Activated CD8-positive, alpha-beta memory T cell treated with anti-CD3 and anti-CD28 coated beads for 1 hour (primary cell): ENCODE measurements at places on chromosomes 6 and 20.

GRCh38 chr6:11535801-11536230 lies 1.7 kb upstream of the TMEM170B start:
- DNase-seq = no peak

DNA sequence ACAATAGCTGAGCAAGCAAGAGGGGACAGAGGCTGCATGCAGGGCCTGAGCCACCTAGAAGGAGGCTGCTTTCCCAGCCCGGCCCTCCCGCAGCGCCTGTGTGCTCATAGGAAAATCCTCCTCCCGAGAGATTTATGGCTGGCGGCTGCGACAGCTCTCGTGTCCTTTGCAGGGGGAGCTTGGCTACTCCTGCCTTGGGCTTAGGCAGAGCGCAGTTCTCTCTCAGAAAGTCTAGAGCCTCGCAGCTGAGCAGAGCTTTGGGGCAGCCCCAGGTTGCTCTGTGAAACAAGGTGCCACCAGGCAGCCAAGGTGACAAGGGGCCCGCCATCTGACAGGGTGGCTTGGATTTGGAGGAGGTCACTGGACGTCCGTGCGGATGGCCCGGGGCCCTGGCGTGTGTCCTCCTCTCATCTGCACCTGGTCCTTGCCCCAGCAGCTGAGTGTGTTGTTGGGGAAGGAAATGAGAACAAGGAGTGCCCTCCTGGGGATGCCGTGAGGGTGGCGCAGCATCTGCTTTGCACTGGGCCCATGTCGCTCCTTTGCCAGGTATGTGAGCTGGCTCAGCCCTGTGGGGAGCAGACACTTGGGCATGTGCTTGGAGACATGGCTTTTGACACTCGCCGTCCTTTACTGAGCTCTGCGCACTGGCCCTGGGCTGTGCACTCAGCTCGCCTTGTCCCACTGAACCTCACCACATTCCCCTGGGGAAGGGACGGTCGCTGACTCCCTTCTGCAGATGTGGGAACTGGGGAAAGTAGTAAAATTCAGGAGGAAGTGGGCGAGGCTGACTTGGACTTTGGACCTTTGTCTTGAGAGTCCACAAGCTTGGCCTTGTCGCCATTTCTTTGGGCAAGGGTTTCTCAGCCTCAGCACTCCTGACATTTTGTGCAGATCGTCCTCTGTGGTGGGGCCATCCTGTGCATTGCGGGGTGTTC lies 41.9 kb downstream of the EDN3 start:
- DNase-seq = no peak

GRCh38 chr6:7914991-7915789 lies 4.6 kb upstream of the TXNDC5 start:
- no peak for DNase-seq

GRCh38 chr20:22686097-22686496 lies 101.7 kb upstream of the FOXA2 start:
- no peak for DNase-seq

- no peak for DNase-seq
Observed at GRCh38 chr6:68754681-68755213, 119.7 kb downstream of the ADGRB3 start.

- no peak for DNase-seq
Observed at GRCh38 chr6:27230758-27231111, 16.8 kb upstream of the PRSS16 start.

GRCh38 chr6:132797951-132798868 lies at the start of gene SLC18B1:
Gene SLC18B1 (minus strand): TSS chr6:132798637. CDS start chr6:132798456, 181 bp downstream.
- DNase-seq = no peak

- no peak for DNase-seq
Observed at GRCh38 chr6:139152892-139153271, 18.0 kb downstream of the HECA start.

GRCh38 chr6:12761376-12762115 lies 45.0 kb downstream of the PHACTR1 start:
- DNase-seq = no peak

- no peak for DNase-seq
Observed at GRCh38 chr6:146855889-146856288, 257.1 kb downstream of the ADGB start.

GRCh38 chr6:157599191-157599590 lies 218.2 kb downstream of the ZDHHC14 start:
- no peak for DNase-seq

DNA sequence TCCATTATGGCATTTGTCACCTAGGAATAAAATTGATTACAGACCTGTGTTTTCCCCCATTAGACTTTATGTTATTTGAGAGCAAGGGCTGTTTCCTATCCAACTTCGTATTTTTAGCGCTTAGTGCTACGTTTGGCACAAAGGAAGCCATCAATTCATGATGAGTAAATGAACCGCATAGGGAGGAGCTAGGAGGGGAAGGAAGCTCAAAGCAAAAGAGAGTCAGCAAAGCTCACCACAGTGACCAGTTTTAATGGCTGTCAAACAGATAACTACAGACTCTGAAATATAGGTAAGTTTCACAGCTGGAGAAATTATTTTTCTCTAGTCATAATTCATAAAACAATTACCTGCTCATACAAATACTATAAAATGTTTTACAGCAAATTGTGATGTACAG lies 6.9 kb upstream of the SAMD3 start:
- no peak for DNase-seq

DNA sequence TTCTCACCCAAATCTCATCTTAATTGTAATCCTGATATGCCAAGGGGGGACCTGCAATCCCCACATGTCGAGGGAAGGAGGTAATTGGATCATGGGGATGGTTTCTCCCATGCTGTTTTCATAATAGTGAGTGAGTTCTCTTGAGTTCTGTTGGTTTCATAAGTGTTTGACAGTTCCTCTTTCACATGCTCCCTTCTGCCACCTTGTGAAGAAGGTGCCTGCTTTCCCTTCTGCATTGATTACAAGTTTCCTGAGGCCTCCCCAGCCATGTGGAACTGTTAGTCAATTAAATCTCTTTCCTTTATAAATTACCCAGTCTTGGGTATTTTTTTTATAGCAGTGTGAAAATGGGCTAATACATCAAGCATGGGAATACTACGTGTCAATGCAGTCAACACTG lies 925.0 kb upstream of the MAN1A1 start:
- DNase-seq = no peak

GRCh38 chr6:80454197-80454596 lies 347.7 kb downstream of the BCKDHB start:
- no peak for DNase-seq

- no peak for DNase-seq
Observed at GRCh38 chr6:100065348-100065747, 71.3 kb upstream of the MCHR2 start.

DNA sequence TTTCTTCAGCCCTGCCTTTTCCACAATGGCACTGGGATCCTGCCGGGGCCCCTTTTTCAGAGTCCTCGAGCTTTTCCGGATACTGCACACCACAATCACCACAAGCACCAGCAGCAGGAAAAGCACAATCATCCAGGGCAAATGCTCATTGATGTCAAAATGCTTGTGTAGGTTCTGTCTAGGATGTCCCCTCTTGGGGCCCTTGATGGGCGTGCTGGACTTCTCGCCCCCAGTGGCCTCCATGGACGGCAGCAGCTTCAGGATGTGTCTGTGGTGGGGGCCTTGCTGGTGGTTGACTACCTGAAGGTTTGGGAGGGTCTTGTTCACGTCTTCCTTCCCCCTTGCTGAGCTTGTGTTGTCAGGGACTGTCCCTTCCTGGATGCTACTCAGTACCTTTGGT lies 25.7 kb downstream of the TNFRSF21 start:
- no peak for DNase-seq

DNA sequence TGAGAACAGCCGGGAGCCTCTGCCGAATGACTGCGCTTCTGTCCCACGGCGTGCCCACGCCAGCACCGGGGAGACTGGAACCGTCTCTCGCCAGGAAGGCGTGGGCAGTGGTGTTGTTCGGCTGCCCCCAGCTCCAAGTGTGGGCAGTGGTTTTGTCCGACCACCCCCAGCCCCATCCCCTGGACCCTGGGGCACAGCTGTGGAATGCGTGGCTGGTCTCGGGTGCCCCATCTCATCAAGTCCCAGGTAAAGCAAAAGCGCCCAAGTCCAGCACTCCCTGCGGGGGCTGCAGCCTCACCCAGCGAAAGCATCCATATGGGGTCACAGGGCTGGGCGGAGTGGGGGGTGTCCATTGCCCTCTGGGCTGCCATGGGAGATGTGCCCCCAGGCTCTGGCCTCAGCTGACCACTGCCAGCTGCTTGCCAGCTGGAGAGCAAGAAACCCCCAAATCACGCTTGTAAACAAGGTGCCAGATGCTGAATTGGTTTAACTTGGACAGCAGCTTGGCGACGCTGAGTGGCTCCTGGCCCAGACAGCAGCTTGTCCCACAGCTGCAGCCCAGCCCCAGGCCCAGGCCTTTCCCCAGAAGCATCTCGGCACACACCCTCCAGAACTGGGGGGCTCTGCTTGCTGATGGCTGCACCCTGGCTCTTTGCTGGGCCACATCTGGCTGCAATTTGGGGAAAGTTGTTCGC lies 4.5 kb downstream of the CABLES2 start:
- DNase-seq = no peak

DNA sequence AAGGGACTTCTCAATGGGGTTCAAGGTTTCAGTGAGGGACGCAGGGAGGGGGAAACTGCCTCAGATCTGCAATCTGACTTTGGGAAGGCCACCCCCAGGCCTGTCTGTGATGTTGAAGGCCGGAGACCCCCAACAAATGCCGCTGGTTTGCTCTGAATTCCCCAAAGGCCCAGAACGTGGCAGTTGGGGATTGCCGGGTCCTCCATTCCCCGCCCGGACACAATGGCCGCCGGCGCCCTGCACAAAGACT lies 326 bp upstream of the BCL2L1 start:
- no peak for DNase-seq

GRCh38 chr6:9834233-9834632 lies 580.6 kb downstream of the TFAP2A start:
- DNase-seq = no peak

- DNase-seq = no peak
Observed at GRCh38 chr6:45532721-45533210, 155.0 kb upstream of the SUPT3H start.

GRCh38 chr6:155106456-155107115 lies 111.5 kb downstream of the TIAM2 start:
- DNase-seq = no peak

DNA sequence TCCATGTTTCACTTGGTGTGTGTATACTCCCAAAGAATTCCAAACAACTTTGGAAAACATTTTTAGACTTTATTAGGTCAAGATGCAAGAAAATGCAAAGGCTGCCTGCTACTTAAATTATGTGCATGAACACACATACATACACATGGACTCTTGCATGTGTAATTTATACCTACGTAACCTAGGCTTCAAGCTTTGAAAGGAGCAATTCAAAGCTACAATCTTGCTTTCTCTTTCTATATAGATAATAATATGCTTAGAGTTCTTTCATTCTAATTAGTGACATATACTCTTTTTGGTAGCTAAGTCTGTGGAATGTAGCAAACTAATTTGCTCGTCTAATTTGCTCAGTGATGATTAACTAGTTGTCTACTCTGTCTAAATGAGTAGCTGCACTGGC lies 146.5 kb downstream of the EPHA7 start:
- DNase-seq = no peak

- no peak for DNase-seq
Observed at GRCh38 chr6:15129887-15130286, 116.0 kb upstream of the JARID2 start.

- DNase-seq = no peak
Observed at GRCh38 chr6:131382631-131383030, 190.4 kb upstream of the ARG1 start.

DNA sequence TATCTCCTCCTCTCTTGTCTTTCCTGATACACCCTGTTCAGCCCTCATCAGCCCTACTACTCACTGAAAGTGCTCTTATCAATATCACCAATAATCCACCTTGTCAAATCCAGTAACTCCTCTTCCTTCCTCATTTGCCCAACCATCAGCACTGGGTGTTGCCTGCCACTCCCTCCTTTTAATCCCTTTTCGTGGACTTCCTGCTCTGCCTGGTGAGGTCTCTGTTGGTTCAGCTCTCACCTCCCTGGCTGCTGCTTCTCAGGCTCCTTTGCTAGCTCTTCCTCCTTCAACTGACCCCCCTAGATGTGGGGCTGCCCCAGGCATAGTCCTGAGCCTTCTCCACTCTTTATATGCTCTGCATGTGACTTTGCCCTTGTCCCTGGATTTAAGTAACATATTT lies 92.5 kb downstream of the PREP start:
- no peak for DNase-seq

DNA sequence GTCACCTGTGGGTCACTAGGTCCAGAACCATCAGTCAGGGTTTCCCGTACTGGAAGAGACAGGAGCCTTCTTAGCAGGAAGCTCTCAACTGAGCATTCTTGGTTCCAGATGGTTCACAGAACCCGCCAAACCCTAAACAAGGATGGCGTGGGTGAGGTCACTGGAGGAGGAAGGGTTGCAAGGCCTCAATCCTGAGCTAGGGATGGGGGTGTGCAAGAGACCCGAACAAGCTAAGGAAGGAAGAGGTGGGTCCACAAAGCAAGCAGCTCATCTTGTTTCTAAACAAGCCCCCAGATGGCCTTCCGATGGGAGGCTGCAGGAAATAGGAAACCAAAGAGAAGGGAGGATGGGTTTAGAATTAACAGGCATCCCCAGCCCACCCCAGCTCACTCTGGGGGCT lies 92.7 kb downstream of the PREX1 start:
- DNase-seq = no peak

DNA sequence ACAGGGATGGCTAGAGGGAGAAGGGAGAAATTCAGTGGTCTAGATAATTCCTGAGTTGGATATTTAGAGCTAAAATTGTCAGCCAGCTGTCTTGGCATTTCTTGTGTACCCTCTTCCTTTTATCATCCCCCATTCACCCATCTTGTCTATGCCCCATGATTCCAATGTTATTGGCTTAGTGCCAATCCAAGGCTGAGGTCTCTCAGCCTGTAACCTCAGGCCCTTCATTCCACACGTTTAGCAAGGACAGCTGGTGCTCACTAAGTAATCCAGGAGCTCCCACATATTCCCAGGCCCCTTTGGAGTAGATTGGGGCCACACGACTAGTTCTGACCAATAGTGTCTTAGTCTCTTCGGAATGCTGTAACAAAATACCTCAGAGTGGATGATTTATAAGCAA lies 112.4 kb upstream of the ATXN1 start:
- no peak for DNase-seq

GRCh38 chr20:44092551-44093248 lies 94.3 kb downstream of the JPH2 start:
- DNase-seq = no peak

- DNase-seq = no peak
Observed at GRCh38 chr20:61733891-61734732, 331.6 kb downstream of the TAF4 start.
